ENCODE measurements at places on chromosomes 7 and 10.

GRCh38 chr10:113736576-113736975 lies 14.9 kb upstream of the PLEKHS1 start:
- DNase-seq, result no peak

- no peak for DNase-seq
Observed at GRCh38 chr10:70267161-70267933, 16.5 kb downstream of the NPFFR1 start.

DNA sequence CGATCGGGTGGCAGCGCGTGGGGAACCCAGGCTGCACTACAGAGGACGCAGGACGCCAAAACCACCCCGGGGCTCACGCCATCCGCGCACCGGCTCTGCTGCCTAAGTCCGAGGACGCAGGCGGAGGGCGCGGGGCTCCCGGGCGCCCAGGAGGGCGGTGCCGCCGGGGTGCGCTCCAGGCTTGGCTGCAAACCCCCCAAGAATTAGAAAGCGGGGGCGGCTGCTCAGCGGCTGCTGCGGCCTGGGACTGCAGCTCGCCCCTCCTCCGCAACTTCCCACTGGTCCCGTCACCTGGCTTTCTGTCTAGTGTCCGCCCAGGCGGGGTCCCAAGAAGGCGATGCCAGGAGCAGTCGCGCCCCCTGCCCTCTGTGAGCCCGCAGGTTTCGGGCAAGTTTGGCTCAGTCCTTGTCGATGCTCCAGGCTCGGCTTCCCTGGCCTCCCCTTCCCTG lies 1.7 kb upstream of the POU6F2 start:
- DNase-seq, result no peak

DNA sequence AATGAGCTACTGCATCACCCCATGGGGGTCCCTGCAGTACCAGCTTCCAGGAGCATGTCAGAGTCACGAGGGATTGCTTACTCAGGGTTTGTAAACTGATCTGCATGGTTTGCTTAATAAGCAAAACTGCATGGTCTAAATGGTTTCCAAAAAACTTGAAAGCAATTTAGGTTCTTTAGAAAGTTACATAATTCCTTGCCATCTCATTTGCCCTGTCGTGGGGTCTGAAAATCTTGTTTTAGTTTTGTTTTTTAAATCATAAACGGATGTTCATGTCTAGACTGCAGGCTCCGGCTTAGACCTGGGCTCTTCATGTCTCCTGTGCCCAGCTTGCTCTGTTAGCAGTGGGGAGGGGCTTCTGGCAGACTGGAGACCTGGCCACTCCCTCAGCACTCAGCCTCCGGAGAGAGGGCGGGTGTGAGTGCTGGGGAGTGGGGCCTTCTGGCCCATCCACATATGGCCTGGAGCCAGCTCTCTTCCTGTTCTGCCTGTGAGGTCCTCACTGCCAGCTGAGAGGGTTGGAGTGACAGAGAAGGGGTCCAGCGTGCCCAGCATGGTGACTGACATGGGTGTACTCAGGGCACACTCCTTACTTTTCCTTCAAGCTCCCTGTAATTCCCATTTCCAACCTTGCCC lies 17.5 kb downstream of the PRF1 start:
- DNase-seq, result no peak

- DNase-seq, result no peak
Observed at GRCh38 chr7:10075866-10076265, 897.8 kb upstream of the PHF14 start.

DNA sequence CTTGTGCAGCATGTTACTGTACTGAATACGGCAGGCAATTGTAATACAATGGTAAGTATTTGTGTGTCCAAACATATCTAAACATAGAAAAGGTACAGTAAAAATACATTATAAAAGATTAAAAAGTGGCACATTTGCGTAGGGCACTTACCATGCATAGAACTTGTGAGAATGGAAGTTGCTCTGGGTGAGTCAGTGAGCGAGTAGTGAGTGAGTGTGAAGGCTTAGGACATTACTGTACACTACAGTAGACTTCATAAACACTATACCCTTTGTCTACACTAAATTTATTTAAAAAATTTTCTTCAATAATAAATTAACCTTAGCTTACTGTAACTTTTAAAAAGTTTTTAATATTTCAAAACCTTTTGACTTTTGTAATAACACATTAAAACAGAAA lies 37.5 kb downstream of the BPGM start:
- no peak for DNase-seq

- no peak for DNase-seq
Observed at GRCh38 chr10:61302124-61302523, 151.1 kb downstream of the TMEM26 start.

- DNase-seq, result no peak
Observed at GRCh38 chr7:3790803-3791202, 489.8 kb downstream of the SDK1 start.

DNA sequence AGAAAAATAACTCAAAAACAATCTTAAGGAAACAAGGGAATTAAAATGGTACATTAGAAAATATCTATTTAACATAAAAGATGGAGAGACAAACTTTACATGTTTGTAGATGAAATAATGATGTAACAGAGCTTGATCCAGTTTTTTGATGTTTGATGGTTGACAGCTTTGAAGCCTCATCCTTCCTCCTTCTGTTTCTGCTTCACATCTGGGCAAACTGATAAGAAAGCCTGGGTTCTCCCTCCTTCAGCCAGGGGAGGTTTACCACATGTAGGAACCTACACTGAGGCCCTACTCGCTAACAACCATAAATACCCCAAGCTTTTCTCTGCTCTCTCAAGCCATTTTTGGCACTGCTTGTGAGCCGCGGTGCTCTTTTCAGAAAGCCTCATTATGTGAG lies 82.8 kb upstream of the ZNF32 start:
- DNase-seq, result no peak

DNA sequence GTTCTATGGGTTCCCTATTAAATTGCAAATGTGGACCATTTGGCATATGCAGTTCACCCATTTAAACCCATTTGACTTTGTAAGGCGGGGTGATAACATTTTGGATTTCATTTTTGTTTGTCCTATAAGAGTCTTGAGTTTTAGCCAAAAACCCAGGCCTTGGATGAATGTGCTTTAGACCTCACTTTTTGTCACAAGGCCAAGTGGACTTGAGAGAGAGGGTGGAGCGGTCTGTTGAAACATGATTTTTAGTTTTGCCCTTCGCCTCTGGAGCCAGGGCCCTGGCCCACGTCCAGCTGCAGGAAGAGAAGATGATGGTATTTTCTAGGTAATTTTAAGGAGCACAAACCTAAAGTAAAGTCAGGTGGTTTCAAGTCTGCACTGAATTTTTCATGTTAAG lies 260.1 kb downstream of the SLC25A13 start:
- no peak for DNase-seq

GRCh38 chr10:109984013-109984412 lies 23.8 kb upstream of the ADD3 start:
- no peak for DNase-seq

DNA sequence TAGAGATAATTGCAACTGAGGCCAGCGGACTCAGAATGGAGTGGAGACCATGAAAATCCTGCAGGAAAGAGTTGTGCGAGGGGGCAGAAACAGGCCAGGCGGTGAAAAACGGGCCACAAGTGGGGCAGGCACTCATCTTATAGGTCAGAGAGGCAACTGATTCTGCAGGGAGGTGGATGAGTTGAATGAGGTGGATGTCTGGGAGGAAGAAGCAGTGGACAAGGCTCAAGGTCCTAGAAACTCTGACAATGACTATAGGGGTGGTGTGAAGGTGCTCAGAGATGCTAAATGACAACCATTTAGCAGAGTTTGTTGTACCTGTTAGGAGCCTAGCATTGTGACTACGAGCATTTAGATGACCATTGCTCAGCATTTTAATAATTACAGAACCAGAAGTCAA lies 33.6 kb downstream of the MBL2 start:
- no peak for DNase-seq

- no peak for DNase-seq
Observed at GRCh38 chr7:28132959-28133870, 47.4 kb downstream of the JAZF1 start.

- DNase-seq, result no peak
Observed at GRCh38 chr10:60943316-60944057, 498 bp downstream of the RHOBTB1 start.

DNA sequence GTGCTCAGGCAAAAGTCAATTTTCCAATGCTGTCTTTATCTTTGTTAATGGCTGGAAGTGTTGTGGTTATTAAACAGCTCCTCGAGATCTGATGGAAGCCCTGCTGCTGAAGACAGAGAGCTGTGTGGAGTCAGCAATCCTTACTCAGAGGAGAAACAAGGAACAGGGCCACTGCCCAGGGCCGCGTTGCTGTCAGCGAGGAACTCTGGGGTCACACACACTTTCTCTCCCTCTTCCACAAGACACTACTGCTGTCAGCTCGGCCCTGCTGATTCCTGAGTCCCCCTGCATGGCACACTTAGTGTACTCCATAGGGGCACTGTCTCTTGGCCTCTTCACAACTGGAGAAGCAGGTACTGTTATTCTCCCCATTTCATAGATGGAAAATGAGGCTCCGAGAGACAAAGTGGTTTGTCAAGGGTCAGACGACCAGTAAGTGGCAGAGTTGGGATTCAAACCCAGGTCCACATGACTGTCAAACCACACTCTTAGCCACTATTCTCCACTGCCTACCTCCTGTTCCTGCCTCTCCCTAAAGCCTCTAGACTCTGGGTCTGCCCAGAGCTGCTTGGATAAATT lies 29.3 kb upstream of the PDCD4 start:
- no peak for DNase-seq

DNA sequence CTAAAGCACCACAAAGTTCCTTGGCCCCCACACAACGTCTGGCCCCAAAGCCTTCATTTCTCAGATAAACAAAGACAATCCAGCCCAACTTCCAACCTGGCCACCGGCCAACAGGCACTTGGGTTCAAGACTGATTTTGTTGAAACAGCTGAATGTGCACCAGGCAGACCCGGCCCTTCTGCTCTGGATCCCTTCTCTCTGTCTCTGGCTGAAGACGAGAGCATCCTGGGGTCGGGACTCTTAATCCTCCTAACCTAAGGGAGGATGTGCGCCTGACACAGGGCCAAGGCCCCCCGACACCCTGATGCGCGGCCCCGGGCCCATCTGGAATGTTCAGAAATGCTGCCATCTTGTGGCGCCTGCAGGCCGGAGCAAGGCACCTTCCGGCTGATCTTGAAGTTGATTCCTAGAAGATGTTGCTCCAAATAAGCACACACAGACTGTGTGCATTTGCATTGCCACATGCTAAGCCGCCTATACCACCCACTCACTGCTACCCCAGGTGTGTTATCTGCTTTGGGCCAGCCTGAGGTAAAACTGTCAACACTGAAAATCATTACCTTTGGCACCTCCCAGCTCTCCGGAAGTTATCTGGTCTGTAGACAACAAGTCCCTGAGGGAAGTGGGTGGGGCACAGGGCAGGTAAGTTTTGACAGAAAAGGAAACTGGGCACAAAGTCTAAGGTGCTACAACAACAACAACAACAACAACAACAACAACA lies 98.4 kb upstream of the HABP2 start:
- DNase-seq, result no peak

GRCh38 chr10:93854975-93855374 lies 38.8 kb upstream of the SLC35G1 start:
- DNase-seq, result no peak

GRCh38 chr10:94174838-94175237 lies 181.1 kb downstream of the PLCE1 start:
- no peak for DNase-seq

DNA sequence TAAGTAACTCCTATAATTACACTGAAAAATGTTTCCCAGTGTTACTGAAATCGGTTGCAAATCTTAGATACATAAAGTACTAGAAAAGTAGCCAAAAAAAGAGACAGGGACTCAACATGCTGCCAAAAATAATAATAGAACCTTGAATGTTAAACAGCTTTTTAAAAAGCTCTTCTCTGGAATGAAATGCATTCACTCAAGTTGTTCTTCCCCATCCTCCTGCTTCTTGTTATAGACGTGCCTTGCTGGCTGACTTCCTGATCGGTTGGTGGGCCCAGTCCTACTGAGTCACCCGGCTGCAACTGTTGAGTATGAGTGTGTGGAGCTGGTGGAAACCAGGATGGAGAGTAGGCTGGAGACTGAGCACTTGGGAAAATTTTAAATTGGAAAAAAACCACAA lies 30.6 kb upstream of the RAPGEF5 start:
- DNase-seq, result no peak

GRCh38 chr10:44418637-44419036 lies 33.7 kb upstream of the CXCL12 start:
- DNase-seq, result no peak

GRCh38 chr10:78408671-78409472 lies 375.2 kb downstream of the RPS24 start:
- no peak for DNase-seq

DNA sequence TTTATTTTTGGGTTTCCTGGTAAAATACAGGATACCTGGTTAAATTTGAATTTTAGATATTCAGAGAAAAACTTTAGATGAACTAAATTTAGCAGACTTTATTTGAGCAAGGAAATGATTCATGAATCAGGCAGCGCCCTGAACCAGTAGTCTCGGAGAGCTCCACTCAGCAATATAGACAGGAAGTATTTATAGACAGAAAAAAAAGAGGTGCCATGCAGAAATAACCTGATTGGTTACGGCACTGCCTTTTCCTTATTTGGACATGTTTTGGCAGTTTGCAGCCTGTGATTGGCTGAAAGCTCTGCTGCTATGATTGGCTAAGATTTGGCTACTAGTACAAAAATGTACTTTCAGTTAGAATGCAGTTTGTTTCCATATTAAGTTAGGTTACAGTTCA lies 198.3 kb upstream of the DKK1 start:
- DNase-seq, result no peak

- no peak for DNase-seq
Observed at GRCh38 chr10:81179324-81179723, 641.6 kb downstream of the SH2D4B start.

- DNase-seq, result no peak
Observed at GRCh38 chr7:56083150-56083785, 9.5 kb downstream of the PHKG1 start.

- no peak for DNase-seq
Observed at GRCh38 chr7:84136336-84136735, 58.3 kb downstream of the SEMA3A start.

GRCh38 chr7:42907316-42907715 lies 4.6 kb downstream of the C7orf25 start:
- DNase-seq, result no peak

- DNase-seq, result no peak
Observed at GRCh38 chr7:50564640-50565558, at the start of gene DDC. Gene DDC (minus strand): TSS chr7:50565405. CDS start chr7:50544085, 21,320 bp downstream.

DNA sequence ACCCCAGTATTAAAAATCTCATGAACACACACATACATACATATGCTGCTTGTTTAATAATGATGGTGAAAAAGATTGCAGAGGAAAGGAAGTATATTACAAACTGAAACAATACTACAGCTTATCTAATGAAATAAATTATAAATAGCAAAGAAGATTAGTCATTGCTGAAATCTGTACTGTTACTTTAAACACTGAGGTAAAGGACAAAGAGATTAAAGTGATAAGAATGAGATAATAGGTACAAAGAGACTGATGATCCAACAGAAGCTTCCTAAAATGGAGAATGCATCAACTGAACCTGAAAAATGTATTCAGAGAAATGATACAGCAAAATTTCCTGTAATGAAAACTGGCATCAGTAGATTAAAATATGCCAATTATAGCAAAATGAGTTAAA lies 91.5 kb upstream of the KCND2 start:
- DNase-seq, result no peak
